ENCODE measurements at places on chromosomes 11 and 22. TPM values are rescaled to one million over a fixed set of nuclear protein-coding genes. Genes with fewer than 3 reads are reported as not detected.

DNA sequence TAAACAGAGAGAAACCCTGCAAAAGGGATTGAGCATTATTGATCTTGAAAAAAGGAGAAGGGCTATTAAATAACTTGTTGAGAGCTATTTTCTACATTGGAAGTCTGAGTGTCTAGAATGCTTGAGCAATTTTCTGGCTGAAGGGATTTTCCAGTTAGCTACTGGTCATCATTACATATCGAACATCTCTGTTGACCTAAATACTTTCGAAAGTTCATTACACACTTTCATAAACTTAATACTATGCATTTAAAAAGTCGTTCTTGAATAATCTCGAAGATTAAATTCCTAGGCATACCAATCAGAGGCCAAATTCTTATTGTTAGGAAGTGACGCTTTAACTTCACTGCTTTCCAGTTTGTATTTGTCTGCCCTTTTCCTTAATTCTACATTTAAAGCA lies 13.7 kb downstream of the ETS1 start:
- no peaks in the 10 kb centered on the region for H3K27me3 ChIP-seq
- H3K36me3 ChIP-seq: no peaks in the 10 kb centered on the region
- H3K4me3 ChIP-seq: no peak overlapping the region
- H3K4me1 ChIP-seq: peaks cover 13% of the 10 kb centered on the region

OR10A5 gene
- not detected for total RNA-seq

- H3K27me3 ChIP-seq: no peaks in the 10 kb centered on the region
- no peaks in the 10 kb centered on the region for H3K4me1 ChIP-seq
- no peak overlapping the region for H3K4me3 ChIP-seq
- no peaks in the 10 kb centered on the region for H3K36me3 ChIP-seq
Measured at GRCh38 chr11:69883292-69884255, 64.4 kb upstream of the FGF3 start.

DNA sequence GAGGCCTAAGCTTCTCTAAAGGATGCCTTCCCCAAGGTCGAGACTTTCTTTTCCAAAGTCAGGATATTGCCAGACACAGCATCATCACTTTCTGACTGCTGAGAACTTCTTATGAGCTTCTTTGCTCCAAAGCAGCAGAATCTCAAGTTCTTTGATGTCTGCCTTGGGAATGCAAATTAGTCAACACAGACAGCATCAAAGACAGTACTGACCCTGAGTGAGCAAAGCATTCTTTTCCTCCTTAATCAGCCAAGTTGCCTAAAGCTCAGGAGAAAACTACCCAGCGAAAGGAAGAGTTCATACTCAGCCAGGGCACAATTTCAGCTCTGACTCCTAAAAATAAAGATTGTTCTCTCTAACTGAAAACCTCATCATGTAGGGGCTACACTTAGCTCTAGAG lies 98.0 kb downstream of the SLC36A4 start:
- H3K4me1 ChIP-seq: no peaks in the 10 kb centered on the region
- no peak for DNase-seq
- no peaks in the 10 kb centered on the region for H3K27me3 ChIP-seq
- H3K36me3 ChIP-seq: no peaks in the 10 kb centered on the region
- H3K4me3 ChIP-seq: no peak overlapping the region

DNA sequence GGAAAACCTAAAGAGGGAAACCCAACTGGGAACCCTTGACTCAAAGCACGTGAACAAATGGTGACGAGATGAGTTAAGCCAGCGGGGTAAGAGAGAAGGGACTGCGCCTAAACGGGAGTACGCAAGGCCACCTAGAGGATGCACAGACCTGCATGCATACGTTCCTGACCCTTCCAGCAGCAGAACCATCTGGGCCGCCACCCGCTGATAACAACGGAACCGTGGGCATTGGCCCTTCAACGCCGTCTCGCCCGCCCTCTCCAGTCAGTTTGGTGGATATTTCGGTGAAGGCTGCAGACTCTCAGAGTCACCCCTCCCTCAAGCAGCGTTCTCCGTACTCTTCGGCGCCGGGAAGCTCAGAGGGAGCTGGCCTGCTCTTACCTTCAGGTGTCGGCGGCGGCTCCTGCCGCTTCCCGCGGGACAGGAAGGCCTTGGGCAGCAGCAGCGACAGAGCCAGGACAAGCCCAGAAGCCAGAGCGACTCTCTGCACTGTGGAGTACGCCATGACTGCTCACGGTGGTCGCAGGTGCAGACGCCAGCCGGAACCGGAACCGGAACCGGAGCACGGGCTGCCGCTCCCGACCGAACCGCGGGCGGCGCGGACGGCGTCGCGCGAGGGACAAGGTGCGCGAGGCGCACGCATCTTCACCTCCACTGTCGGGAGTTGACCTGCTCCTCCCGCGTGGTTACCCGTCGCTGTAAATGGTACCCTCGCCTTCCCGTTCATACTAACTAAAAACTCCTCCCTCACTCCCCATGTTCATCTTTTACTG lies at the start of gene RIC3:
Gene RIC3, minus strand, starts transcription at position 541 of the 773 bp plus-strand sequence. Its CDS starts 36 bp downstream, at position 505.
- DNase-seq: peak; percentile 32
- H3K36me3 ChIP-seq: no peaks in the 10 kb centered on the region
- peaks cover 44% of the 10 kb centered on the region for H3K27me3 ChIP-seq

ANKK1 gene
- 0.09 TPM for total RNA-seq

DNA sequence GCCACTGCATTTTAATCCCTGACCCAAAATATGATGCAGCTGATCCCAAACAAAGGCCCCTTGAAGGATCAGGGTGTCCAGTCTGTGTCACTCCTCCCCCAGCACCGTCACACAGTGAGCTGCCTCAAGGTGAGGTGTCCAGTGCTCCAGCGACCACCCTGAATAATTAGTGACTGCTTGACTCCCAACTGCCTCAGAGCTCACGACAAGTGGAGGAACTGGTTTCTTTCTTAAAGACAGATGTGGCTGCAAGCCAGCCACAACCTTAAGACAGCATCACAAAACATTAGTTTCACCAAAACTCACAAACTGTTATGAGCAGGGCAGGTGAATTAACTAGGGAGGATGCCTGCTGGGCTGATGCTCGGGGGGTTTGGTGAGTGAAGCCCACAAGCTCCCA lies 74.6 kb downstream of the PIWIL3 start:
- peaks cover 8% of the 10 kb centered on the region for H3K4me1 ChIP-seq
- no peaks in the 10 kb centered on the region for H3K36me3 ChIP-seq
- H3K27me3 ChIP-seq: no peaks in the 10 kb centered on the region
- no peak for DNase-seq
- no peak overlapping the region for H3K27ac ChIP-seq
- H3K4me3 ChIP-seq: no peak overlapping the region

PGA5 gene
- not detected for total RNA-seq

GRCh38 chr11:76206327-76207081 lies at the start of gene WNT11:
WNT11 (minus strand) TSS chr11:76206502; CDS start chr11:76206407, 95 bp downstream.
- peak within 1 kb of the TSS; percentile 69 for H3K4me3 ChIP-seq
- DNase-seq: peak; percentile 61
- no peak within 1 kb of the TSS for H3K27ac ChIP-seq

RBM14 gene
- 30.6 TPM for total RNA-seq

- H3K27me3 ChIP-seq: no peaks in the 10 kb centered on the region
- H3K36me3 ChIP-seq: no peaks in the 10 kb centered on the region
- DNase-seq: no peak
Measured at GRCh38 chr11:3996651-3997050, 97.9 kb upstream of the RRM1 start.

GLYATL2 gene
- total RNA-seq: not detected

GRCh38 chr11:76770642-76771445 lies 12.3 kb upstream of the TSKU start:
- no peaks in the 10 kb centered on the region for H3K36me3 ChIP-seq
- H3K27ac ChIP-seq: peak overlapping the region; percentile 61
- no peaks in the 10 kb centered on the region for H3K27me3 ChIP-seq
- H3K4me3 ChIP-seq: no peak overlapping the region
- DNase-seq: no peak
- peaks cover 52% of the 10 kb centered on the region for H3K4me1 ChIP-seq

DNA sequence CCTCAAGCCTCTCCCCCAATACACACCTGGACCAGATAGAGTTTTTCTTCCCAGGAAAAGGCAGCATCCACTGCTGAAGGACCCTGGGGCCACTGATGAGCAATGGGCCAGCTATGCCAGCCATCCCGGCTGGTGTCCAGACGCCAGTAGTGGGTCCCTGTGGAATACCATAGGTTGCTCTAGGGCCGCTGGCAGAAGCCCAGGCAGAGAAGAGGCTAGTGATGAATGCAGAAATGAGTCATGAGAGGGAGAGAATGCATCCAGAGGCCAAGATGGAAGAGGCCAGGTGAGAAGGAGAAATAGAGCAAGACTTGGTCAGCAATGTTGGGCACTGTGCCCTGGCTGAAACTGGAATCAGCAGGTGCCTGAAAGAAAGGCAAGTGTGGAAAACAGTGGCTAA lies 8.9 kb downstream of the HPX start:
- no peaks in the 10 kb centered on the region for H3K36me3 ChIP-seq
- H3K4me3 ChIP-seq: no peak overlapping the region
